ENCODE measurements at places on chromosomes 6 and 20.

- no peak for DNase-seq
Measured at GRCh38 chr6:40845553-40845952, 193.5 kb downstream of the UNC5CL start.

- DNase-seq = no peak
Measured at GRCh38 chr6:139738801-139739455, 364.5 kb upstream of the CITED2 start.

- DNase-seq = no peak
Measured at GRCh38 chr6:52016915-52017748, 70.3 kb downstream of the PKHD1 start.

DNA sequence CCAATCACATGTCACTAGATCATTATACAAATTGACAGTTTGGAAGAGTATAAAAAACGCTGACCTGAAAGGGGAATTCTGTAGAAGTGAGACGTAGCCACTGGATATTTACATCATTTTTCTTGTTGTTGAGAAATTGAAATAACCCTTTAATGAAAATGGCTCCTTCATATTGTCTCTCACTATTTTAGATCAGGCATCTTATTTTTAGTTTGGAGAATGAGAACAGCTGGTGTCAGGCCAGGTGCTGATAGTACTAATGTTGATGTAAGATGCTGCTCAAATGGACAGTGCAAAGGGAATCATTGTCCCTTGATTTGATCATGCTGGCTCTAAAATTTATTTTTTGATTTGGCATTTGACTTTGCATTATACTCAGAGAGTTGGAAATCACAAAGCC is 17.4 kb downstream of the NKAIN2 start:
- DNase-seq = peak; percentile 33
